NCI-H460 (cell line): ENCODE measurements at places on chromosomes 6 and 20.

DNA sequence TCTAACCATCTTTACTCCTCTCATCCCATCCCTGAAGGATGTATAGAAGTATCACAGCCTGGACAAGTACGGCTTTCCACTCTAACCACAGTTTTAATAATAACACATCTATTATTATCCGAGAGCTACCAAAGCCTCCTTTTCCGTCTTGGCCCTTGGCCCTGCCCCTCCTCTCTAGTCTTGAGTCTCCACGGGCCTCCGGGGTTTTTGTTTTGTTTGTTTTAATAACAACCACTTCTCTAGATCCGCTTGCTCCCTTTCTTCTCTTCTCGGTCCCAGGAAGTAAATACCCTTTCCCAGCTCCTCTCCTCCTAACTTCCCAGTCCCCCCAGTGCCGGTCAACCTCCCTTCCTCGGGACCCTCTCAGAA is 661 bp downstream of the LCA5 start:
- DNase-seq, result no peak

- DNase-seq, result no peak
Observed at GRCh38 chr20:39009348-39009747, 47.2 kb downstream of the DHX35 start.

DNA sequence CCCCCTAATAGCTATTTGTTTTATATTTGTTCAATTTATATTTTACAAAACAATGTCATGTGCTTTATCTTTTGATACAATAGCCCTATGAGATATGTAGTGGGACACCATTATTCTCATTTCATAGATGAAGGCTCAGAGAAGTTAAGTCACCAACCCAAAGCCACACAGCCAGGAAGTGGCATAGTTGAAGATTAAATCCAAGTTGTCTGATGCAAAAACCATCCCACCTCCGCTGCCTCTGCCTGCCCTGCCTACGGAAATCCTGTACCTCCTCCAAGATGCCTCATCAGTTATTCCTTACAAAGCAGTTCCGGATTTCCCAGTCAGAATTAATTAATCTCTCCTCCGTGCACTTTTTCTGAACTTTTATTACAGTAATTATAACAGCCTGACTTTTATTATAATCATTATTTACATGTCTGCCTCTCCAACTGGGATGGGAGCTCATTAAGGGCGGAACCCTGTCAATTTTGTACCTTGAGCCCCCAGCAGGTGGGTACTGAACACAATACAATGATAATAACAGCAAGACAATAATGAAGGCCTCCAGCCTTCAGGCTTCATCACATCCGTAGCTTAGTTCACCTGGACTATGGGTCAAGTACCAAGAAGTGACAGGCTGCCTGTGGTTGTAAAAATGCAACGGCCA is 54.7 kb downstream of the LRFN2 start:
- DNase-seq, result no peak

- DNase-seq, result no peak
Observed at GRCh38 chr20:57938158-57939108, 228.6 kb upstream of the PMEPA1 start.

DNA sequence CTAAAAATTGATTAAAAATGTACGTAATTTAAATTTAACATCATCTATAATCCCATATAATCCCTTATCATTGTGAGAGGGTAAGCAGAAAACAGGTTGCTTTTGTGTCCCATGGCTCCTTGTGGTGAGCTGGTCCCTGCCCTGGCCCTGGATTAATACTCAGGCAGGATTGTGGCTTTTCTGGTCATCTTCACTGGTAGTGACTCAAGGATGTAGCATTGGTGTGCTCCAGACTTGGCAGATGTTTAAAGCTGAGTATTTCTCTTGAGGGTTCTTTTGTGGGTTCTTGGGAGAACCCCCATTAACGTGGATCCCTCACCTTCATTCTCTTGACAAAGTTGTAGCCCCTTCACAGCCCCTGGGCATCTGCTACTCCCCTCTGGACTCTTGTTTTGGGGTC is 39.3 kb downstream of the SNRNP48 start:
- no peak for DNase-seq

DNA sequence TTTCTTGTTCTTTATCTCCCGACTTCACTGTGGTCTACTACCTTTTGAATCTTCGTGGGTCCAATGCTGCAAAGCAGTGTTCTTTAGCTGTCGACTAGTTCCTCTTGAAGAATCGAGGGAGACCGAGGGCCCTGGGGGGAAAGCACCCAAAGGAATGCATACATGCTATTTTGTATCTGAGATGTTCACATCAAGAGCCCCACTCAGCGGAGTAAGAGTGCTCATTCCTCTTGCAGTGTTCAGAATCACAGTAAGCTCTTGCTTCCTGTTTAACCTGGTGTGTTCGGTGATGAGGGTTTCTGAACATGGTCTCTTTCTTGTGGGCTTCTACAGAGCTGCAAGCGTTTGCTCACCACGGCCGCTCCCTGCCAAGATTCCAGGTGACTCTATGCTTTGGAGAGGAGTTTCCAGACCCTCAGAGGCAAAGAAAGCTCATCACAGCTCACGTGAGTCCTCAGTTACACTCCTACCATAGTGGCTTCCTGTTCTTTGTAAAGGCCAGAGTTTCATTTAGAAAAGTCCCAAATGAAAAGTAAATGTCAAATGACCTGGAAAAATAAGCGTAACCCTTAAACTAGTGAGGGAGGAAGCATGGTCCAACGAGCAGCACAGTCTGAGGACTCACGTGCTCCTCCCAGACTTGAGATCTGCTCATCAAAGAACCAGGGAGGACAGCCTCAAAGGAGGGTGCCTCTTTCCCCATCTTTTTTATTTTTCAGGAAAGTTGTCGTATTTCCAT is 13.3 kb downstream of the IRF4 start:
- DNase-seq, result no peak

DNA sequence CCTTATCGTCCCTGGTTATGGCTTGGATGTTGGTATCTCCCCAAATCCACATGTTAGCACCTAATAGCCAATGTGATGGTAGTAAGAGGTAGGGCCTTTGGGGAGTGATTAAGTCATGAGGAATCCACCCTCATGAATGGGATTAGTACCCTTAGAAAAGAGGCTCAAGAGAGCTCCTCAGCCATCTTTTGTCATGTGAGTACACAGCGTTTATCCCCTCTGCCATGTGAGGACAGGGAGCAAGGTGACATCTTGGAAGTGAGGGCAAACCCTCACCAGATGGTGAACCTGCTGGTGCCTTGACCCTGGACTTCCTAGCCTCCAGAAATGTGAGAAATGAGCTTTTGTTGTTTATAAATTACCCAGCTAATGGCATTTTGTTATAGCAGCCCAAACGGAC is 16.1 kb upstream of the SIRPB2 start:
- no peak for DNase-seq

DNA sequence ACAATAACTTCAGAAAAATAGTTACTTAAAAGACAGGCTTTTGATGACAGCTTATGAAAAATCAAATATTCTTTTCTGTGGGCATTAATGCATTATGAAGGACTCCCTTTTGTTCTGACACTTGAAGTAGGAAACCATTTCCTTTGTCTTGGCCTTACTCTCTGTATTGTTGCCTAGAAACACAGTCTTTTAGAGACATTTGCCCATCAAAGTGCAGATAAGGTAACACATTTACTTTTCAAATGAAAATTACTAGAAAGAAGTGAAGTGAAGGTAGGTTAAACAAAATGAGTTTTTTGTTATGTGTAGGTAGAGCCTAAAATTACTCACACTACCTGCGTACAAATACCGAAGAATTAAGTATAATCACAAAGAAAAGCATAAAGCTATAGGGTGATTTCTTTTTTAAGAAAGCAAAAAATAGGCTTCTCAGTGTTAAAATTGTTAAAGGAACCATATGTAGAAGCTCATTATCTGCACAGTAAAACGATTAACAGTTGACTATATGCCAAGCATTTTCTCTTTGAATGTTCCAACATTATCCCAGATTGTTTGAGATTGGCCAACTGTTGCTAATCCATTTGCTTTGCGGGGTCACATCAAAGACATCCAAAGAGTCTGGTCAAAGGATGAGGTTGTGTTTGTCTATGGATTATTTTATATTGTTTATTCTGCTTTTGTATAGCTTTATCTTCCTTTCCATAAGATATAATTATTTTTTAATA is 542.0 kb upstream of the RNF217 start:
- no peak for DNase-seq

- DNase-seq, result no peak
Observed at GRCh38 chr6:84356907-84357306, 129.5 kb upstream of the CEP162 start.

- DNase-seq, result no peak
Observed at GRCh38 chr6:170134031-170134470, 156.8 kb downstream of the DLL1 start.

DNA sequence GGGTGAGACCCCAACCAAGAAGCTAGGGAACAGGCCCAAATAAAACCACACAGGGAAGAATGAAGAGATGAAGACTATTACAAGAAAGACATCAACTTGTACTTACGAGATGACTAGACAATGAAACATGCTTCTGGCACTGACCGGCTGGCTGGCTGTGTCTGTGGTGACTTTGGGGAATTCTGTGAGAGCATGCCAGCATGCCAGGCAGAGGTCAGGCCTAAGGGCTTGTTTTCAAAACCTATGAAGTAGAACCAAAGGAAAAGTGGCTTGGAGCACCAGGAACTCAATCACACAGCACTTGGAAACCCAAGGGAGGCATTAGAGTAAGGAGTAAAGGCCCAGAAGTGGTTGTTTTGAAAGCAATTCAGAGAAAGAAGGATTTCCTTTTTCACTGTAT is 28.4 kb upstream of the GSTA3 start:
- no peak for DNase-seq

DNA sequence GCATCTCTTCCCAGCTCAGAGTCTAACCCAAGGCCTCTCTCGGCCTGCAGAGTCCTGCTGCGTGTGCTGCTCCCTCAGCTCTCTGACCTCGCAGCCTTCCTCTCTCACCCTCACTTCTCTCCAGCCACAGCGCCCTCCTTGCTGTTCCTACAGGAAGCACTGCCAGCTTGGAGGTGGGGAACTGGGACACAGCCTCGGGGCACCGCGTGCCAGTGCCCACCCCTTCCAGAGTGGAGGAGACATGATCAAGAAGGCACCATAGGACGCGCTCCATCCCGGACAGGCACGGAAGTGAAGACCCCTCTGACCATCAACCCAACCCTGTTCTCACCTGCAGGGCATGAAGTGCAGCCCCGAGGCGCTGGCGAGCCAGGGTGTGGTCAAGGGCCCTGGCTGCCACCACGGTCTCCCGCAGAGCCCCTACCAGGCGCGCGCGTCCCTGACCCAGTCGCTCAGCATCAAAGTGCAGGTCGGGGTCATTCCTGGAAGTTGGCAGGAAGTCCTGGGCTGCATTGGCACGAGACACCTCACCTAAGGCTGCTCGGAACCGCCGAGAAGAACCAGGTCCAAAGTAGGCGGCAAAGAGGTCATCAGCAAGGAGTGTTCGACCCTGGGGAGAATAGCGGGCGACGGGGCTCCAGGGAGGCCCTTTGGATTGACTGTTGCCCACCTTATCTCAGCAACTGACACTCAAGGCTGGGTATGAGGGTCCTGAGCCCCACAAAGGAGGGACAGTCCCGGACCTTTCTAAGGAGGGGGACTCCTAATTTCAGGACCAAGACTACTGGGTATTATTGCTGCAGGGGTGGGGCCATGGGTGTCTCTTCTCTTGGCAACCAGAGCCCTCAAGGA is 1.3 kb downstream of the VWA7 start:
- DNase-seq, result no peak

- no peak for DNase-seq
Observed at GRCh38 chr6:130730600-130730999, 96.6 kb upstream of the SMLR1 start.

GRCh38 chr6:136890194-136890839 is 31.8 kb upstream of the SLC35D3 start:
- no peak for DNase-seq

GRCh38 chr20:9999645-10000044 is 35.1 kb upstream of the ANKEF1 start:
- DNase-seq, result no peak
